Type B pancreatic cell (in vitro differentiated cells): ENCODE measurements at places on chromosomes 2 and 18. TPM values are rescaled to one million over a fixed set of nuclear protein-coding genes. Genes with fewer than 3 reads are reported as not detected.

DNA sequence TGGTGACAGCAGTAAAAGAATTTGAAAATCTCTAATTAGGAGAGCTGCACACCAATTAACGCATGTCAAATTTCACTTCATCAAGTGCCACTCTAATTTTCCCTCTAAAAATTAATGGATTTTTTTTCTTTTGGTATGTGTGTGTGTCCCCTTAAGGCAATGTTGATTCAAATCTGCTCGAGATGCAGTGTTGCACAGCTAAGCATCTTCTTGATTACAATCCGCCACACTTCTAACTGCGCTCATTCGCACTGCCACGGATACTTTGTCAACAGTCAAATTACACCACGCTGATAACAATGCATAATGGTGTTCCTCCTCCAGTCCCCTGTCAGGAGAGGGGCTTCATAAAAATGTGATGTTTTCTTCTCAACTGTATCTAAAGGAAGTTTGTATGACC, 261.4 kb downstream of the MEIS1 start:
- H3K27ac ChIP-seq = peak overlapping the region; percentile 35
- peaks cover 72% of the 10 kb centered on the region for H3K4me1 ChIP-seq
- no peak for DNase-seq
- H3K36me3 ChIP-seq = no peaks in the 10 kb centered on the region
- peak overlapping the region; percentile 46 for H3K4me3 ChIP-seq
- H3K27me3 ChIP-seq = no peaks in the 10 kb centered on the region

GRCh38 chr2:56049233-56049845, 125.8 kb upstream of the EFEMP1 start:
- H3K4me3 ChIP-seq = peak overlapping the region; percentile 61
- peaks cover 4% of the 10 kb centered on the region for H3K27me3 ChIP-seq
- no peak for DNase-seq
- H3K27ac ChIP-seq = no peak overlapping the region

DNA sequence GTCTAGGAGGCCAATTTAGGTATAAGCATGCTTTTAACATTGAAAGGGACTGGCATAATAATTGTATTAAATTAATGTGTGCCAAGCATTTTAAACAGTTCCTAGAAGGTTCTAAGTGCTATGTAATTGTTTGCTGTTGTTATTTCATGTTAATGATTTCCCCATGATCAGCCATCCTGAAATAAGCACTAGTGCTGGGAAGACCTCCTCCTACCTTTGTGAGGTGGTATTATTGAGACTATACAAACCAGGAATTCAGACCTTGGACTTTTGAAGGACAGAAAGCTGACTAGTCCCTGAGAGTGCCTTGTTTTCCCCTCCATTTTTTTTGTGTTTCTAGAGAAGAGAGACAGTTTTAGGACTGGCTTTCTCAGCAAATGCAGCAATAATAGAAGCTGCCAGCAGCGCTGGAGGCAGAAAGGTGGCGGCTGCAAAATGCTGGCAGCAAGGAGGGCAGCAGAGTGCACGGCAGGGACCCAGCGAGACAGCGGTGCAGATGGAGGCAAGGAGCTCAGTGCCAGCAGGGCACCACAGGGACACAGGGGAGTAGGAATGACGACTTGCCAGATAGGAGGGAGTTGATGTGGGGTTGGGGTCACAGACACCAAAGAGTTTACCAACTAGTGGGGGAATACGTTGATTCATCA, 25.3 kb downstream of the NABP1 start:
- no peak for DNase-seq
- H3K27ac ChIP-seq = no peak overlapping the region

DNA sequence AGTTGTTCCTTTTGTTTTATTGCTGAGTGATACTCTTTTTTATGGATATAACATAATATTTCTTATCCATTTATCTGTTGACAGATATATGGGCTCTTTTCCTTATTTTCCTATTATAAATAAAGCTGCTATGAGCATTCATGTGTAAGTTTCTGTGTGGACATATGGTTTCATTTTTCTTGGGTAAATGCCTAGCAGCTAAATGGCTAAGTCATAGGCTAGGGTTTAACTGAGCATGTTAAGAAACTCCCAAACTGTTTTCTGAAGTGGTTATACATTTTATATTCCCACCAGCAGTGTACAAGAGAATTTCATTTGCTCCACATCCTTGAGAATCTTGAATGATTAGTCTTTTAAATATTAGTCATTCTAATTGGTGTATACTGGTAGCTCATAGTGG, 786.6 kb upstream of the CDH2 start:
- H3K4me1 ChIP-seq = no peaks in the 10 kb centered on the region
- H3K4me3 ChIP-seq = no peak overlapping the region
- H3K36me3 ChIP-seq = no peaks in the 10 kb centered on the region
- H3K27ac ChIP-seq = no peak overlapping the region
- no peaks in the 10 kb centered on the region for H3K27me3 ChIP-seq
- DNase-seq = no peak

DNA sequence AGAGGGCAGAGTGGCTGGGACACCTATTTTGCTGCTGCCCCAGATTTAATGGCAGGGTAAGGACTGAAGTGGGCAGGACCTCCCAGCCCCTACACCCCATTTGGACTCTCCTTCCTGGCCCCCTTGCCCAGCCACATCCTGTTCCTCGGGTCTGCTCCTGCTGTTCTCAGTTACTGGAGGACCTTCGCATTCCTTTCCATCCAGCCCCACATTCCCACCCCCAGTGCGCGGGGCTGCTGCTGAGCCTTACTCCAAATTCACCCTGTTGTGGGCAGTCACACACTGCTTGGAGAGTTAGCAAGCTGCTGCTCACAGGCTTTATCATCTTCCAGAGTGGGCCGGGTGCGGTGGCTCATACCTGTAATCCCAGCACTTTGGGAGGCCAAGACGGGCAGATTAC, 75.2 kb upstream of the SLC14A2 start:
- no peak overlapping the region for H3K27ac ChIP-seq
- no peak overlapping the region for H3K4me3 ChIP-seq
- no peaks in the 10 kb centered on the region for H3K27me3 ChIP-seq
- no peak for DNase-seq

Gene GNAL
- 8.3 and 12.9 TPM in 2 replicates for total RNA-seq

- DNase-seq = no peak
- no peaks in the 10 kb centered on the region for H3K36me3 ChIP-seq
- no peak overlapping the region for H3K4me3 ChIP-seq
- H3K4me1 ChIP-seq = peaks cover 9% of the 10 kb centered on the region
These were observed 56.7 kb upstream of the GLI2 start for GRCh38 chr2:120678926-120679325.

- no peak for DNase-seq
- peak overlapping the region; percentile 61 for H3K27ac ChIP-seq
- H3K27me3 ChIP-seq = no peaks in the 10 kb centered on the region
- no peak overlapping the region for H3K4me3 ChIP-seq
These were observed 10.4 kb downstream of the MAB21L4 start for GRCh38 chr2:240885566-240885965.

GRCh38 chr18:8286303-8286702, 322.9 kb upstream of the RAB12 start:
- peaks cover 5% of the 10 kb centered on the region for H3K4me1 ChIP-seq
- no peaks in the 10 kb centered on the region for H3K27me3 ChIP-seq
- DNase-seq = no peak
- no peaks in the 10 kb centered on the region for H3K36me3 ChIP-seq

DNA sequence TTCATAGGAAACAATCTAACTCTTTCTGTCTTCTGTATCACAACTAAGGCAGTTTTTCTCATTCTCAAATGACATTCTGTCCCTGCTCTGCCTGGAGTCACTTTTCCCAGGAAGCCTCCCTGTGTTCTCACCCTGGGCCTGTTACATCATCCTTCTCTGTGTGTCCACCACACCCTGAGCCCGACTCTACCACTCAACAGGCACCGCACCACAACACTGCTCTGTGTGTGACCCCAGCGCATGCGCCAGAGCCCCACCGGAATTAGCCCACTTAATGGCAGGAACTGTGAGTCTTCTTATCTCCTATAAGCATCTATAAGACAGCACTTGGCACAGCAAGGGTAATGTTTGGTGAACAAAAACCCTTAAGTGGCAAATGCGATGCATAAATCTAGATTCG, 32.3 kb downstream of the TGFBRAP1 start:
- no peak overlapping the region for H3K27ac ChIP-seq
- no peak for DNase-seq
- H3K4me1 ChIP-seq = peaks cover 37% of the 10 kb centered on the region
- peaks cover 7% of the 10 kb centered on the region for H3K36me3 ChIP-seq
- no peaks in the 10 kb centered on the region for H3K27me3 ChIP-seq

DNA sequence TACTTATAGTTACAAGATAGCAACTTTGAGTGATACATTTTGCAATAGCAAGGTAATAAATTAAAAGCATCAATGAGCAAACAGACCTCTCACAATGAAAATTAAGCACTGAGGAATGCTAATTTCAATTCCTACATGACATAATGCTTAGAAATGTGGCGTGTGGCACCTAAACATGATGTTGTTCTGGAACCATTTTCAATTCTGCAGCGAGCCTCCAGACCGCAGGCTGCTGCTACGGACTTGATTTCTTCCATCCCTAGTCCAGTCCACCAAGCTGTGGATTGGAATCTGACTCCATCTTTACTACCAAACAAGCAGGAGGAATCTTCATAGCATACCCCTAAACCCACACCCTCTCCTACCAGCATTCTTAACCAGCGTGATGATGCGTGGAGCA, 58.7 kb upstream of the ZNF397 start:
- DNase-seq = no peak
- no peak overlapping the region for H3K27ac ChIP-seq
- no peak overlapping the region for H3K4me3 ChIP-seq
- H3K36me3 ChIP-seq = no peaks in the 10 kb centered on the region

DNA sequence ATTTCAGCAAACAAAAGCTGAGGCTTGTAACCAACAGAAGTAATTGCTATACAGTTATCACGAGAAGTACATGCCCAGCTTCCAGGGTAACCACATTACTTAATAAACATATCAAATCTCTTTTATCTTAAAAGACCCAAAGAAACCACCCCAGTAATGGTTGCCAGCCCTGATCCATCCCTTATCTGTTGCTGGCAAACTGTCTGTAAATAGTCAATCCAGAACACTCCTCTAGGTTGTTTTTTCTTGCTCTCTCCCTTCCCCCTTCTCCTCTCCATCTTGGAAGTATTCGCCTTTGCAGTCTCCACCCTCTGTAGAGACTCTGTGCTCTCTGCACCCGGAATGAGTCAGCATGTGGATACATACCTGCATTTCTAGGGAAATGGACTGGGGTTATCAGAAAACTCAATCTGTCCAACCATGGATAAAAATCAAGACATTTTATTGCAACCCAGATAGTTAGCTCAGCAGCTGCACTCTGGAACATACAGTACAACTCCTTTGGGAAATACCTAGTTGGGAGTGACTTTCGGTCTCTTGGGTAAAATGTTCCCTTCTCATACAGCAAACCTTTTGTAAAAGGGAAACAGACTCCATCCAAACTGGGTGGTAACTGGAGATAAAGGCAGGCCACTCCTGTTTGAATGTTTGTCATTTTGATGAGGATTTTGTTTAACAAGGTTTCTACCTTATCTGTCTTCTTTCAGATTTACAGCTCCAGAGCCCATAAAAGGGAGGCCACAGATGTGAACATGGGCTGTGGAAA, 123.5 kb upstream of the FOSL2 start:
- H3K27me3 ChIP-seq = no peaks in the 10 kb centered on the region
- no peak for DNase-seq
- H3K4me3 ChIP-seq = peak overlapping the region; percentile 61
- H3K36me3 ChIP-seq = peaks cover 7% of the 10 kb centered on the region
- peak overlapping the region; percentile 93 for H3K27ac ChIP-seq

Gene ATAD2B
- total RNA-seq = 15.9 and 25.7 TPM in 2 replicates

DNA sequence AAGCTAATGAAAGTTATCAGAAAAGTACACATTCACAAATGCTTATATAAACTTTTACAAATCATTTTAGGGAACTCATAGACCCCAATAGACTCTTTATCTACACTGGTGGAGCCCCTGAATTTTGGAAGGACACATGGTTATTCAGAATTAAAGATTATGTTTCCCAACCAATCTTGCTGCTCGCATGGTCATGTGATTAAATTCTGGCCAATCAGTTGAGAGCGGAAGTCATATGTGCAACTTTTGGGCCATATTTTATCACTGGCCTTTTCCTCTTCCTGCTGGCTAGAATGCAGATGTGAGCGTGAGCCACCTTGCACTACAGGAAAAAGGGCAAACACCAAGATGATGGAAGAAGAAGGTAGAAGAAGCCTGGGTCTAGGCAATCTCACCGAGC, 19.8 kb downstream of the THOC1 start:
- no peaks in the 10 kb centered on the region for H3K27me3 ChIP-seq
- DNase-seq = no peak
- peaks cover 39% of the 10 kb centered on the region for H3K36me3 ChIP-seq
- H3K4me1 ChIP-seq = no peaks in the 10 kb centered on the region
- H3K27ac ChIP-seq = no peak overlapping the region
- H3K4me3 ChIP-seq = no peak overlapping the region

Gene PAIP2B
- total RNA-seq = 13.7 and 21.5 TPM in 2 replicates

GRCh38 chr18:69658103-69658502, 257.4 kb downstream of the DOK6 start:
- no peak overlapping the region for H3K4me3 ChIP-seq
- DNase-seq = no peak
- no peak overlapping the region for H3K27ac ChIP-seq
- H3K4me1 ChIP-seq = no peaks in the 10 kb centered on the region
- H3K36me3 ChIP-seq = no peaks in the 10 kb centered on the region
- no peaks in the 10 kb centered on the region for H3K27me3 ChIP-seq

DNA sequence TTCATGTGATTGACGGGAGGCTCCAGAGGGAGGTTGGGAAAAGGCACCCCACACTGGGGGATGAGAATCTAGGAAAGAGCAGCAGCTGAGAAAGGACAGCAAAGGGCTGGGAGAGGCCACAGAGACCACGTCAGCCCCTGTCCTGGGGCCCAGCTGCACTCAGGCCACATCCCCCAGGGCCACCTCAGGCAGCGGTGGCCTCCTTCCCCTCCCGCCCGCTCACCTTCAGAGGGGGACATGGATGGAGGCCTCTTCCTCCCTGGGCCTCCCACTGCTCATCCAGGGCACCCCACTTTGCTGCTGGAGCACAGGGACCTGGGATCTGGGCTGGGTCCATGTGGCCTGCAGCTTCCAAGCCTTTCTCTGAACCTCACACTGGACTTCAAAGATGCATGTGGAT, 199.8 kb upstream of the HDAC4 start:
- DNase-seq = peak; percentile 53
- H3K36me3 ChIP-seq = no peaks in the 10 kb centered on the region
- H3K4me3 ChIP-seq = no peak overlapping the region
- H3K27me3 ChIP-seq = peaks cover 8% of the 10 kb centered on the region

GRCh38 chr18:42028247-42028832, 73.3 kb downstream of the PIK3C3 start:
- no peak overlapping the region for H3K4me3 ChIP-seq
- peaks cover 22% of the 10 kb centered on the region for H3K36me3 ChIP-seq
- H3K4me1 ChIP-seq = no peaks in the 10 kb centered on the region
- no peak for DNase-seq
- no peak overlapping the region for H3K27ac ChIP-seq

DNA sequence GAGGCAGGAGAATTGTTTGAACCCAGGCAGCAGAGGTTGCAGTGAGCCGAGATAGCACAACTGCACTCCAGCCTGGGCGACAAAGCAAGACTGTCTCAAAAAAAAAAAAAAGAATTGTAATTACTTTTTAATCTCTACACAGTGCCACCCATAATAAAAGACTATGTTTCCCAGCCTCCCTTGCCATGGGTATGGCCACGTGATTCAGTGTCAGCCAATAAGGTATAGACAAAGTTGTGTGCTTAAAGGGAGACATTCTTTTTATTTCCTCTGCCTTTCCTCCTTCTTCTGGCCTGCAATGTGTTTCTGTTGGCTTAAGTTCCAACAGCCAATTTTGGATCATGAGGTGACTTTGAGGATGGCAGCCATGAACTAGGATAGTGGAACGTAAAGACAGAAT, 406.9 kb downstream of the LNPK start:
- H3K4me1 ChIP-seq = peaks cover 4% of the 10 kb centered on the region
- no peak overlapping the region for H3K4me3 ChIP-seq

GRCh38 chr2:136323195-136323594, 205.2 kb upstream of the CXCR4 start:
- no peak overlapping the region for H3K4me3 ChIP-seq
- H3K36me3 ChIP-seq = no peaks in the 10 kb centered on the region
- H3K27me3 ChIP-seq = peaks cover 14% of the 10 kb centered on the region
- H3K4me1 ChIP-seq = peaks cover 14% of the 10 kb centered on the region
- DNase-seq = no peak

Gene RNPEPL1
- total RNA-seq = 40.5 and 66.4 TPM in 2 replicates
